ENCODE measurements at places on chromosomes 1 and 21.

GRCh38 chr21:44021064-44021463 is 9.0 kb downstream of the TRAPPC10 start:
- DNase-seq, result no peak

DNA sequence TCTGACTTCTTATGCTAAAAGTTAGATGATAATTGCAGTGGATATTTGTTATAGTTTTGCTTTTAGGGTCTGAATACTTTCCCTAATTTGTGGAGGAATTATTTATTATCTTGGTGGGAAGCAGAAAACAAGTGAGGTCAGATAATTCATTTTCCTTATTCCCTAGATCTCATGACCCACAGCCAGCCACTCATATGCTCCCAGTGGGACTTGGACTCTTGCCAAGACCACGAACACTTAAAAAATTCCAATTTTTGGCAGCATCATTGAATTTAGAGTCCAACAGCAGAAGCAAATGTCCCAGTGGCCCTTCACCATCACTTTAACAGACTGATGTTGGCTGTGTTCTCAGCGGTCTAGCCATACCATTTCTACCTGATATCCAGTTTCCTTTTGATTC is 204.2 kb downstream of the HMCN1 start:
- no peak for DNase-seq

GRCh38 chr1:33147997-33148314 is 33.9 kb downstream of the TRIM62 start:
- DNase-seq, result no peak

DNA sequence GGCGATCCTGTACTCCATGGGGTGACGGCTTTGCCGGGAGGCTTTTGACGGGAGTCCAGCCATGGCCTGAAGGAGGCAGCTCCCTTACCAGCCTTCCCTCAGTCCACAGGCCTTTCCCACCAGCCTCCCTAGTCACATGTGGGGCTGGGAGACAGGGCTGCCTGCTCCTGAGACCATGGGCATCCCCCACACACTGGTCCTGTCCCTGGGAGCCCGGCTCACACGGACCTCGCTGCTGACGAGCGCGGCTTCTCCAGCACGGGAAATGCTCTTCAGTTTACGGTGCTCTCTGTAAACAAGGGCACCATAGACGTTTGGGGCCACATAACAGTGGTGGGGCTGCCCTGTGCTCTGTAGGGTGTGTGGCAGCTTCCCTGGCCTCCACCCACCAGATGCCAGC is 104.5 kb upstream of the TMEM51 start:
- DNase-seq, result no peak

DNA sequence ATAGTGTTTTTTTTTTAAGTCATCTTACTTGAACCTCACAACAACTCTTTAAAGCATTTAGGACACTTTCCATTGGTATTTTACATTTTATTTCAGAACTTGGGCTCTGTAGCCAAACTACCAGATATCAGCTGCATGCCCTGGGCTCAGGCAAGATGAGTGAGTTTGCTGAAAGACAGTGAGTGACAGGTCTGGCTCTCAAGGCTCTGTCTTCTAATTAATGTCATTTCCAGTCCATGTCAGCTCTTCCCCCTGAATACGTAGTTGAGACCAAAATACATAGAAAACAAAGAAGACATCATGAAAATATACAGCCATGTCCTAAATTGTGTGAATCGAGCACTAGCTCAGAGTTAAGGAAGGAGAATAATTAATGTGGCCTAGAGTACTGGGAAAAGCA is 39.7 kb downstream of the PRRX1 start:
- DNase-seq, result no peak

GRCh38 chr1:156844638-156845037 is 14.3 kb downstream of the INSRR start:
- DNase-seq, result no peak

DNA sequence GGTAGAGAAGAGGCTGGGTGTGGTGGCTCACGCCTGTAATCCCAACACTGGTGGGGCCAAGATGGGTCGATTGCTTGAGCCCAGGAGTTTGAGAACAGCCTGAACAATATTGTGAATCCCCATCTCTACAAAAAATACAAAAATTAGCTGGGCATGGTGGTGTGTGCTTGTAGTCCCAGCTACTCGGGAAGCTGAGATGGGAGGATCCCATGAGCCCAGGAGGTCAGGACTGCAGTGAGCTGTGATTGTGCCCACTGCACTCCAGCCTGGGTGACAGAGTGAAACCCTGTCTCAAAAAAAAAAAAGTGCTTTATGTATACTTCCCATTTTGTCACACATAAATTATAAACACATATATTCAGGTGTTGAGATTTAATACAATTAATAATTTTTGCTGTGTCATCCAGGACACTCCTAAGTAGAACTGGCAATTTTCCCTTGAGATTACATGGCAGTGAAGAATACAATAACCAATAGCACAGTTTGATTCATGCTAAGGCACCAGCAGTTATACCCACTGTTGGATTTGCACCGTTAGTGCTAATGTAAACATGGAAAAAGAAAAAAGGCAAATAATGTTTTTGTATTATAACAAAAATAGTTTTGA is 15.5 kb downstream of the GABPB2 start:
- no peak for DNase-seq

DNA sequence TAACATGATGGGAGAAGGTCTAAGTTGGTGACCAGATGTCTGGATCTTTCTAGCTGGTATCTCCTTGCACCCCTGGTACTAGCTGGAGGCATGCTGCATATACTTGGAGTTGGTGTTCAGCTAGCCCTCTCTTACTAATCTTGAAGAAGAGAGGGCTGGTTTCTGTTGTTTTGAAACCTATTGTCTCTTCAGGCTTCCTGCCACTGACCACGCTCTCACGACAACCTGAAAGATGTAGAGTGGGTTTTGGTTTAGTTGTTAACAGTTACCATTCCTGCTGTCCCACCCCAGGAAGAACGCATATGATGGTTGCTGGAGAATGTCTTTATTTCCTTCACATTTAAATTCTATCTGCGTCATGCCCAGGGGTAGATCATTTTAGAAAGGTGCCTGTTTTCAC is 3.6 kb downstream of the MAN1C1 start:
- no peak for DNase-seq

DNA sequence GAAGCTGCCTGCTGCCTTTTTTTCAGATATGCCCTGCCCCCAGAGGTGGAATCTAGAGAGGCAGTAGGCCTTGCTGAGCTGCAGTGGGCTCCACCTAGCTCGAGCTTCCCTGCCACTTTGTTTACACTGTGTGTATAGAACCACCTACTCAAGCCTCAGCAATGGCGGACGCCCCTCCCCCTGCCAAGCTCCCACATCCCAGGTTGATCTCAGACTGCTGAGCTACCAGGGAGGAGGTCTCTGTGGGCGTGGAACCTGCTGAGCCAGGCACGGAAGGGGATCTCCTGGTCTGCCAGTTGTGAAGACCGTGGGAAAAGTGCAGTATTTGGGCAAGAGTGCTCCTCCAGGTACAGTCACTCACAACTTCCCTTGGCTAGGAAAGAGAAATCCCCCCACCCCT is 65.1 kb downstream of the MSH4 start:
- no peak for DNase-seq

GRCh38 chr1:5780324-5780716 is 211.9 kb downstream of the NPHP4 start:
- DNase-seq, result no peak

GRCh38 chr1:60833173-60833572 is 249.2 kb upstream of the NFIA start:
- DNase-seq, result no peak

- DNase-seq, result no peak
These were observed 352 bp downstream of the KCNK1 start for GRCh38 chr1:233614173-233614742.

GRCh38 chr1:17162941-17163340 is 42.0 kb upstream of the PADI1 start:
- DNase-seq, result no peak

DNA sequence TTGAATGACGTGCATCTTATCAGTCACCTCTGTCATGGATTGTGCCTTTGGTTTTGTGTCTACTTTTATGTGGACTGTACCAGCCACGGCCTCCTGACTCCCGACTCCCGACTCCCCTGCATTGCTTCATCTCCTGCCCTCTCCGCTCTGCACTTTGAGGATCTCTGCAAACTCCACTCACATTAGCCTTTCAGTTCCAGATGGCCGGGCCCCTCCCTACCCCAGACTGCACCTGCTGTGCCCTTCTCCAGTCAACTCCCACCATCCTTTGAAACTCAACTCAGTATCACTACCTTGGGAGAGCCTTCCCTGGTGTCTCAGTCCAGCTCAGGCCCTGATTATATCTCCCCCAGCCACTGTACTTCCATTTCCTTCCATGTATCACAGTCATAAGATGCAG is 71.4 kb downstream of the MDM4 start:
- no peak for DNase-seq

GRCh38 chr1:68120136-68120791 is 69.8 kb upstream of the DIRAS3 start:
- DNase-seq, result no peak

DNA sequence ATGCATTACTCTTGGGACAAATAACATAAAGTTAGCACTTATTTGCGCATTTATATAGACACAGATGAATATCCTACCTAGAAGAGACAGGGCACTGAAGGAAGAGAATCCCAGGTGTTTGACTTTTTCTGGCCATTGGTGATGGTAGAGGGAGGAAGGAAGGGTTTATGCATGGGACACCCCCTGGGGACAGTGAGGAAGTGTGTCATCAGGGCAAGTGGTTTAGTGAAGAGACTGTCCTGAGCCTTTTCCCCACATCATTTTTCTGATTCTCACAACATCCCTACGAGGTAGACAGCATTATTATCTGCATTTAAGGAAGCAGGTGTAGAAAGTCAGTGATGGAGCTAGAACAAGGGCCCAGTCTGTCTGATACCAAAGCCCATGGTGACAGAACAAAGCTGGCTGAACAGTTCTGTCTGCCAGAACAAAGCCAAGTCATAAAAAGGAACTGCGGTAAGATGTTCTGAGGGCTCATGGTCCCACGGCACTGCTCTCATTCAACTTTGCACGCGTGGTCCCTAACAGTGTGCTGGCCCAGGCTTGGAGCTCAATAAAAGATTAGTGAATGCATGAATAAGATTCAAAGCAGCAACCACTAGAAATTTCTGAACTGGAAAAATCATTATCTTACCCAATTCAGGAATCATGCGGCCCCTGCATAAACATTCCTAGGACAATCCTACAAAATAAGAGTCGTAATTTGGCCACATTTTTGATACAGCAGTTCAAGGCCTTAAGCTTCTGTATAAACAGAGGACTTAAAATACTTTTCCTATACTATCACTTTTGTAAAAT is 12.2 kb upstream of the CDC42BPA start:
- DNase-seq, result no peak

DNA sequence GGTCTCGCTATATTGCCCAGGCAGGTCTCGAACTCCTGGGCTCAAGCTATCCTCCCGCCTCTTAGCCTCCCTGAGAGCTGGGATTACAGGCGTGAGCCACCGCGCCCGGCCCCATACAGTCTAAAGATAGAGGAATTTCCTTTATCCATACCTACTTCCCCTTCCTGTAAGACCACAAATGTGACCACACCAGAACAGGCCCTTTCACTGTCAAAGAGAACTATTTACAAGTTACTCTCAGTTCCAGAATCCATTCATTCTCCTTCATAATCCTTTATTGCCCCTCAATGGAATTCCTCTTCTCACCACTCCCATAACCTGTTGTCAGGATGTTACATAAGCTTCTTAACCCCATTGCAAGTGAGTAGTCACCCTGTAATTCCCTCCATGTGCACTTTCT is 26.3 kb upstream of the SLC5A9 start:
- DNase-seq, result no peak

DNA sequence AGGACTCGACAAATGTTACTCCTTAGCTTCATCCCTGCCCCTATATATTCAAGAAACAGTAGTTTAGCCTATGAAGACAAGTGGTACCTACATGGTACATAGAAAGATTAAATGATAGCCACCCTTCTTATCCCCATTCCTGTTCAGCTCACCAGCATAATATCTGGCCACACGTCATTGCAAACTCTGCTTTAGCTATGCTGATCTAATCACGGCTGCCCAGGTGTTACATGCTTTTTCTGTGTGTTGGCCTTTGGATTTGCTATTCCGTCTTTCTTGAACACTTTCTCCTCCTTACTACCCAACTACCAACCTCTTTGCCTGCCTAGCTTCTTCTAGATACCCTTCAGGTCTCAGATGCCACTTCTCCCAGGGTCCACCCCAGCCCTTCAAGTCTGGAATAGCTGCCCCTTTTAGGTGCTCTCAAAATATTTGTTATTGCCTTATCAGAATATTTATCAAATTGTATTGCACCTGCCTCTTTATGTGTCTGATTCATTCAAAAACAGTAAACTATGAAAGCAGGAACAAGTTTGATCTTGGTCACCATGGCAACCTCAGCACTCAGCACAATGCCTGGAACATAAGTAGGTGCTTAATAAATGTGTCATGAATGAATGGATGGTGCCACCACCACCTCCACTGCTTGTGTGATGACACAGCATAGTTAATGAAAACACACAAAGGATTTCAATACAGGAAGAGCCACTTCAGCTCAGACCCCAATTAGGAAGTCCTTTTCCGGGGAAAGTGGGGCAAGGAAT is 11.4 kb upstream of the DNASE2B start:
- DNase-seq, result no peak

DNA sequence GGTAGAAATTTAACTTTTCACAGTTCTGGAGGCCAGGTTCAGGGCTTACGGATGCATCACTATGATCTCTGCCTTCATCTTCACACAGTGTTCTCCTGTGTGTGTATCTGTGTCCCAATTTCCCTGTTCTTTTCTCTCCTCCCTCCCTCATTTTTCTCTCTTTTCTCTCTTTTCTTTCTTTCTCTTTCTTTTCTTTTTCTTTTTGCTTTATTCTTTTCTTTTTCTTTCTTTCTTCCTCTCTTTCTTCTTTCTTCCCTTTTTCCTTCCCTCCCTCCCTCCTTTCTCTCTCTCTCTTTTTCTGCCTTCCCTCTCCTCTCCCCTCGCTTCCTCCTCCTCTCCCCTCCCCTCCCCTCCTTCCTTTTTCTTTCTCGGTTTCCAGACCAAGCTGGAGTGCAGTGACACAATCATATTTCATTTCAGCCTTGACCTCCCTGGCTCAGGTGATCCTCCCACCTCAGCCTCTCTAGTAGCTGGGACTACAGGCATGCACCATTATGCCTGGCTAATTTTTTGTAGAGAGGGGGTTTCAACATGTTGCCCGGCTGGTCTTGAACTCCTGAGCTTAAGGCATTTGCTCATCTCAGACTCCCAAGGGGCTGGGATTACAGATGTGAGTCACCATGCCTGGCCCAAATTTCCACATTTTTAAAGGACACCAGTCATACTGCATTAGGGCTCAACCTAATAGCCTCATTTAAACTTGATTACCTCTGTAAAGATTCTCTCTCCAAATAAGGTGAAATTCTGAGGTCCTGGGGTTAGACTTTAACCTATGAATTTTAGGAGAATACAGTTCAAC is 115.9 kb downstream of the HUNK start:
- DNase-seq, result no peak

GRCh38 chr21:17819877-17820229 is 697 bp upstream of the C21orf91 start:
- no peak for DNase-seq

DNA sequence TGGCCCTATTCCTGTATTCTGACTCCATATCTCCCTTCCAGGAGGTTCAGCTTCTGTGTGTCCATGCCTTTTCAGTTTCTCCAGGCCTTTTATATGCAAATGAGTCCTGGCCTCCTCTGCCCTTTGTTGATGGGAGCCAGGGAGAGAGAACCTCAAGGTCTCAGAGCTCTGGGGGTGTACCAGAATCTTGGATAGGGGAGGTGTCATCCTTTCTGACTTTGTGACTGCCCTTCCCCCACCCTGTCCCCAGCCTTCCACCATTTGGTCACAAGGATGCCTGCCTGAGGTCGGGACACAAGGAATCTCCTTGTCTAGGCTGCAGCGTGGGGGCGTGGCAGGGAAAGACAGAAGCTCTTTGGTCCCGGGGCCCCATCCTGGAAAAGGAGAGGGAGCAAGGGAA is 18.6 kb downstream of the LURAP1 start:
- DNase-seq, result no peak

- DNase-seq, result no peak
These were observed 92.0 kb downstream of the USH2A start for GRCh38 chr1:216331211-216331610.
